Airway epithelial cell (primary cell): ENCODE measurements at places on chromosomes 5 and 9. TPM values are rescaled to one million over a fixed set of nuclear protein-coding genes. Genes with fewer than 3 reads are reported as not detected.

The IL13 gene
- not detected in 2 replicates for total RNA-seq

The CCDC180 gene
- total RNA-seq: 0.49 and 0.51 TPM in 2 replicates

The C5orf52 gene
- not detected in 2 replicates for total RNA-seq

The SEMA4D gene
- 3.4 and 5.2 TPM in 2 replicates for total RNA-seq

The EDIL3 gene
- 2.0 and 2.9 TPM in 2 replicates for total RNA-seq

The SPATA24 gene
- 5.3 and 5.4 TPM in 2 replicates for total RNA-seq

The ECSCR gene
- not detected in 2 replicates for total RNA-seq

The TUSC1 gene
- total RNA-seq: 20.3 and 21.8 TPM in 2 replicates

The TICAM2 gene
- total RNA-seq: 0.56 and 1.1 TPM in 2 replicates

The PHF24 gene
- total RNA-seq: under 0.01 and 0.23 TPM in 2 replicates

The PCDHB11 gene
- 0.09 TPM in 1 of 2 replicates, not detected in the other for total RNA-seq

The ERBIN gene
- total RNA-seq: 32.5 and 34.7 TPM in 2 replicates

The CBY3 gene
- not detected in 2 replicates for total RNA-seq

The SLC6A3 gene
- total RNA-seq: not detected in 2 replicates

The PCDHGB4 gene
- 2.2 and 3.0 TPM in 2 replicates for total RNA-seq

The OR13F1 gene
- total RNA-seq: not detected in 2 replicates

The NR5A1 gene
- total RNA-seq: not detected in 2 replicates

The SPATA31A5 gene
- not detected in 2 replicates for total RNA-seq

The SPATA31A3 gene
- not detected in 2 replicates for total RNA-seq

The ENTPD2 gene
- total RNA-seq: 1.1 and 1.4 TPM in 2 replicates

The ZNF658 gene
- total RNA-seq: 3.1 and 5.1 TPM in 2 replicates

The ACTBL2 gene
- 0.35 and 1.4 TPM in 2 replicates for total RNA-seq

The GKAP1 gene
- total RNA-seq: 0.56 and 3.5 TPM in 2 replicates

The GTF3C4 gene
- 9.2 and 11.8 TPM in 2 replicates for total RNA-seq

The FREM1 gene
- total RNA-seq: 0.05 and 0.42 TPM in 2 replicates

The NOL8 gene
- total RNA-seq: 17.8 and 21.1 TPM in 2 replicates

The ARHGEF28 gene
- total RNA-seq: 15.7 and 19.5 TPM in 2 replicates

The CSF2 gene
- total RNA-seq: 0.28 TPM in 1 of 2 replicates, not detected in the other

The TRUB2 gene
- 11.7 and 20.5 TPM in 2 replicates for total RNA-seq

The NOXA1 gene
- total RNA-seq: 0.65 and 0.92 TPM in 2 replicates

The LTC4S gene
- total RNA-seq: 1.4 and 3.8 TPM in 2 replicates

The PCDHGA11 gene
- 3.3 and 5.2 TPM in 2 replicates for total RNA-seq

The IL33 gene
- total RNA-seq: 13.2 and 17.4 TPM in 2 replicates

The C9 gene
- not detected in 2 replicates for total RNA-seq

The LCN12 gene
- total RNA-seq: not detected in 2 replicates

The SPATA31C1 gene
- not detected in 2 replicates for total RNA-seq

The PPWD1 gene
- 16.1 and 26.3 TPM in 2 replicates for total RNA-seq

The HAVCR1 gene
- total RNA-seq: not detected in 2 replicates

The ADAMTS13 gene
- 0.56 and 1.6 TPM in 2 replicates for total RNA-seq

The LEAP2 gene
- 0.49 TPM in 1 of 2 replicates, not detected in the other for total RNA-seq

The C9orf153 gene
- not detected in 2 replicates for total RNA-seq

The AQP3 gene
- total RNA-seq: 912 and 943 TPM in 2 replicates

The CATSPER3 gene
- 0.07 TPM in 1 of 2 replicates, not detected in the other for total RNA-seq

The UNC13B gene
- total RNA-seq: 10.9 and 14.9 TPM in 2 replicates

The NKD2 gene
- 0.09 and 0.42 TPM in 2 replicates for total RNA-seq

The PDE6A gene
- 0.07 TPM in 1 of 2 replicates, not detected in the other for total RNA-seq

The TAF11L11 gene
- total RNA-seq: not detected in 2 replicates

The CTNND2 gene
- not detected in 2 replicates for total RNA-seq

The COL23A1 gene
- 0.23 and 0.35 TPM in 2 replicates for total RNA-seq

The SLC44A1 gene
- 12.6 and 17.8 TPM in 2 replicates for total RNA-seq

The CTNNAL1 gene
- 50.4 and 55.6 TPM in 2 replicates for total RNA-seq

The HTR4 gene
- not detected in 2 replicates for total RNA-seq
